RWPE2 (cell line): ENCODE measurements at places on chromosomes 7 and 10.

DNA sequence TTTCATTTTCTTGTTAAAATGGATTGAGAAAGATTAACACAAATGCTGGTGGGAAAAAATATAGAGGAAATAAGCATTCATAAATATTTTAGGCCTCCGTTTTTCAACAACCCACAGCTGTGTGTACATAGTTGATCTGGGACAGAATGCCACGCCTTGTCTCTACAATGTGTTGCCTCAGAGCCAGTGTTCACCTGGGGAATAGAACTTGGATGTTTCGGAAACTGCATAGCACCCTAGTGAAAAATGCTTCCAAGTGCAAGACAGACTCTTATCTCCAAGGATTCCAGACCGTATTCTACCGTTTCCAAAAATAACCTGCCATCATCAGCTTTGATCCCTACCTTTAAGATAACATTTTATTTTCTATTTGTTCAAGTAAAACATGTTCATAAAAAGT lies 260.9 kb downstream of the SDK1 start:
- DNase-seq: no peak

DNA sequence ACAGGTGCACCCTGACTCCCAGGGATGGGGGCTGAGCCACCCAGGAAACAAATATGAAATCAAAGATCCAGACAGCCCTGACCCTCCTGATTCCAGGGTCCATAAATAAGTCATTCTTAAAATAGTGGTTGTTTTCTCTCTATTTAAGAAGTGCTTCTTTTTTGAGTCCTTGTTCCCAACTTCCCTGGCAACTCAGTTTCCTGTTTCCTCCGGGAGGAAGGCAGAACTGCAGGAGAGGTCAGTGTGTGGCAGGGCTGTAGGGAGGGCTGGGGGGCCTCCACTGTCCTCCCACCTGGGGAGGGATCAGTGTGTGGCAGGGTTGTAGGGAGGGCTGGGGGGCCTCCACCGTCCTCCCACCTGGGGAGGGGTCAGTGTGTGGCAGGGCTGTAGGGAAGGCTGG lies 88.7 kb upstream of the PDGFA start:
- no peak for DNase-seq

DNA sequence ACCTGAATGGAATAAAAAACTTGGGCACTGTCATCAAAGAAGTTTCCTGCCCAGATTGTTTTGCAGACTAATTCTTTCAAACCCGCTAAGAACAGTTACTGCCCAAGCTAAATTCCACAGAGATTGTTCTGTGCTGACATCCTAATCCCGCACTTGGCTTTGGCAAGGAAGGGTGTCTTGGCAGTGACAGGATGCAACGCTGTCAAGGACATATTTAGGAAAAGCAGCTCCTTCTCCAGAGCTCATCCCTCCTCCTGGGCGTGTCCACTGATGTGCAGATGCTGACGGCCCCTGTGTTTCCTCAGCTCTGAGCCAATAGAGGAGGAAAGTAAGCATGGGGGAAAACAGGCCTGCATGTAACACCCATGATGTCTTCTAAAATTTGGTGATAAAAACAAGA lies 74.2 kb downstream of the EEPD1 start:
- no peak for DNase-seq

- DNase-seq: no peak
These were observed 47.9 kb upstream of the IGFBP3 start for GRCh38 chr7:45968856-45969541.

DNA sequence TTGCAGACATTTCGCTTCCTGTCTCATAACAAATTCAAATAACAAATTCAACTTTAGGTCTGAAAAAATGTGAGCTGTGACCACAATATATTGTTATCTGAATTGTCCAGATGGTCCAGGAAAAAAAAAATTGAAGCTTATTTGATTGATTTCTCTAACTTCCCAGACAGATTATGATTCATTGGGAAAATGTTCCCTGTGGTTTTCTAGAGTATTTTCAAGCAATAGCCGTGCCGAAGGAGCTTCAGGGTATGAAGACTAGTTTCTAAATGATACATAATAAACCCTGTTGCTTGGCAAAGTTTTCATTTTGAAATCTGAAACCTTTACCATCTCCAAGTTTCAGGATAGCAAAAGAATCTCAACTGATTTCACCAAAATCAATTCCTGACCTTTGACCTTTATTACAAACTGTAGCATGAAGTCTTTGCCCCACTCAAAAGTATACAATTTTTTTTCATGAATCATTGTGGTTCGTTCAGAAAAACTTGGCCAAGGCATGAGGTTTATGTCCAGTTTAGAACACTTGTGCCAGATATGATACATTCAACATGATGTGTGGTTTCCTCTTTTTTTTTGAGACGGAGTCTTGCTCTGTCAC lies 109.9 kb downstream of the JCAD start:
- no peak for DNase-seq

- no peak for DNase-seq
These were observed 22.6 kb downstream of the EPDR1 start for GRCh38 chr7:37942934-37943610.

DNA sequence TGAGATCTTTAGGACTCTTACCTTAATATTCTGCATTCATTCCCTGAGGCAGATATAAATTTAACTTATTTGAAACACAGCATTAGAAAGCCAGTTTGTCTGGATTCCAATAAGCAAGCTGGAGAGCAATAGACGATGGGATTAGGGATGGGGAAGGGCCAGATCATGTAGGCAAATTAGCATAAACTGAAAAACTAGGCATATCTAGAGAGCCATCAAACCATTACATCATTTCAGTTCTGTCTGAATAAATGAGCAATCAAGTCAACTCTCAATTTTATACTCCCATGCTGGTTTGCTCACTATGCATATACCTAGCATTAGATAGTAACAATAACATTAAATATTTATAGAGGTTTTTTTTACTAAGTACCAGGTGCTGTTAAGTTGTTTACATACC lies 583.6 kb upstream of the LRRN3 start:
- DNase-seq: no peak

- DNase-seq: no peak
These were observed 1.6 kb downstream of the AIFM2 start for GRCh38 chr10:70130878-70131559.

GRCh38 chr7:22488643-22489462 lies 11.1 kb downstream of the STEAP1B start:
- no peak for DNase-seq

- DNase-seq: no peak
These were observed 334.0 kb downstream of the ZNF33B start for GRCh38 chr10:42304341-42304740.

- DNase-seq: no peak
These were observed 224.8 kb downstream of the MTERF1 start for GRCh38 chr7:91655656-91656055.

DNA sequence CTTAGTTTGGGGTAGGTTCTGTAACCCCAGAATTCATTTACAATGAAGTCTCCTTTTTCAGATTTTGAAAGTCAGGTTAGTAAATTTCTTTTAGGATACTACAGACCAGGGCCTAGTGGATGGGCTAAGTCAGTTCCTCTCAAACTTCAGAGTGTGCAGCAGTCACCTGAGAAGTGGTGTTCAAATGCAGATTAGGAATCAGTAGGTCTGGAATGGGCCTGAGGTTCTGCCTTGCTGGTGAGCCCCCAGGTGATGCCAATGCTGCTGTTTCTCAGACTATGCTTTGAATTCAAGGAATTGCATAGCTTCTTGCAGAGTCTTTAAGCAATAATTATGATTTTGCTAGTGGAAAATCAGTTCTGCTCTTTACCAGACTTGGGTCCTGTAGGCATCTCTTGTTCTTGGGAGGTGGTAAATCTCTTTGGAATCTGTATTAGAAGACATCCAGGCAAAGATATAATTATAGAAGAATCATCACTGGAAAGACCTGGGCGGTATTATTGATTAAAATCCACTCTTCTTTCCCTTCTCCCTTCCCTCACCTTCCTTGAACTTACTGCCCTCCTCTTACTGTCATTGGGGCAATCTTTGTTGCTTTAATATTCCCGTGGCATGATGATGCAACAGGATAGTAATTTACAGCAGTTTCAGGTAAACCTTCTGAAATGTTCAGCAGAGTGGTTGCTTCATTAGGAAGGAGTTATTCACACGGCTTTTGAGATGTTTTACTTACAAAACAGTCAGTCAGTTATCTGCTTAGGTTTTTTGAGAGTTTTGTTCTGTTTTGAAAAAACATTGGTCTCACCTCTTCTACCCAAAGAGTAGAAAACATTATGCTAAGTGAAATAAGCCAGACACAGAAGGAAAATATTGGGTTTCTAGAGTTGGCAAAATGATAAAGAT lies 87.2 kb downstream of the NRF1 start:
- DNase-seq: no peak

GRCh38 chr7:67608806-67609205 lies 612.2 kb downstream of the TYW1 start:
- DNase-seq: no peak

GRCh38 chr10:102744374-102745051 lies 765 bp downstream of the WBP1L start:
- no peak for DNase-seq

- DNase-seq: no peak
These were observed 3.3 kb downstream of the CRYGN start for GRCh38 chr7:151436446-151437158.

GRCh38 chr10:108620821-108621534 lies 1302.3 kb downstream of the XPNPEP1 start:
- DNase-seq: no peak

GRCh38 chr7:83366629-83367028 lies 203.9 kb upstream of the PCLO start:
- DNase-seq: no peak

DNA sequence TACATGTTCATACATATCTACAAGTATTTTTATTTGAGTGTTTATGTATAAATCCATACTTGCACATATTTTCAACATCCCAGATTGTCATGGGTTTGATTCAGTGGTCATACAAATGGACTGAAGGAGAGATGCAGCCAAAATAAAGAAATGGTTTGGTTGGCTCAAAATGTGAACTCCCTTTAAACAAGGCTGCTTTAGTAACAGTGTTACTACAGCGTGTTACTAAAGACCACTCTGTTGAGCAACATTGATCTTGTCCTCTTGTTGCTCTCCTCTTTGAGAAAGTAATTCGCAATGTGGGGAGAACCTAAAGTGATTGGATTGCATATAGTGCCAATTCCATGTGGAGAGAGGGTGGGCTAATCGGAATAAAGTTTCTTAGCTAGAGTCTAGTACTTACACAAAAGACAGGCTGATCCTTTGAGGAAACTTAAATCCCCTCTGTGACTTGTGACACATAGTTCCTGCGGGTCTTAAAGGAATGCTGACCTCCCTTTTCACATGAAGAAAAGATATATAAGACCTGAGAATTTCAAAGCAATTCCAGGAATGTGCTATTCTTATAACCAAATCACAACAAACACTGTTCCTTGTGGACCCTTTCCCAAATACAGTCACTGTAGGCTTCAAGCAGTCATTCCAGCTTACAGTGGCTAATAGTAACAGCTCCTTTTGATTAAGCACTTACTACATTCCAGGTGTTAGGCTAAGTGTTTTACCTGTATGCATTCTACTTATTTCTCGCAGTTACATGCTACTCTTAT lies 144.3 kb downstream of the FZD1 start:
- no peak for DNase-seq

DNA sequence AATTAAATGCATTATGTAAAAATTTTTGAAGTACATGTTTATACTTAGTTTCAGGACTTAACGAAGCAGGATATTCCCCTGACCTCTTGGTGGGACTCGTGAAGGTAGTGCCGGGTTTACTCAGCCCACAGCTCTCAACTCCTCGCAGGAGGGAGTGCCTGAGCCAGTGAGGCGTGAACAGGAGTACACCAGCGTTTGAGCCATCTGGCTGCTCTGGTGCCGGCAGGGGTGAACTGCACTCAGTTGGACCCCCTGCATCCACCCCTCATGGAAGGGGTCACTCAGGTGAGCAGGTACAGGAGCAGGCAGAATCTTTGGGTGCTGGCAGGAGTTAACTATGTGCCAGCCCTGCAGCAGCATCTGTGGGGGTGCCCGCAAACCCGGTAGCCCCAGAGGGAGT lies 625.1 kb upstream of the PCDH15 start:
- no peak for DNase-seq

DNA sequence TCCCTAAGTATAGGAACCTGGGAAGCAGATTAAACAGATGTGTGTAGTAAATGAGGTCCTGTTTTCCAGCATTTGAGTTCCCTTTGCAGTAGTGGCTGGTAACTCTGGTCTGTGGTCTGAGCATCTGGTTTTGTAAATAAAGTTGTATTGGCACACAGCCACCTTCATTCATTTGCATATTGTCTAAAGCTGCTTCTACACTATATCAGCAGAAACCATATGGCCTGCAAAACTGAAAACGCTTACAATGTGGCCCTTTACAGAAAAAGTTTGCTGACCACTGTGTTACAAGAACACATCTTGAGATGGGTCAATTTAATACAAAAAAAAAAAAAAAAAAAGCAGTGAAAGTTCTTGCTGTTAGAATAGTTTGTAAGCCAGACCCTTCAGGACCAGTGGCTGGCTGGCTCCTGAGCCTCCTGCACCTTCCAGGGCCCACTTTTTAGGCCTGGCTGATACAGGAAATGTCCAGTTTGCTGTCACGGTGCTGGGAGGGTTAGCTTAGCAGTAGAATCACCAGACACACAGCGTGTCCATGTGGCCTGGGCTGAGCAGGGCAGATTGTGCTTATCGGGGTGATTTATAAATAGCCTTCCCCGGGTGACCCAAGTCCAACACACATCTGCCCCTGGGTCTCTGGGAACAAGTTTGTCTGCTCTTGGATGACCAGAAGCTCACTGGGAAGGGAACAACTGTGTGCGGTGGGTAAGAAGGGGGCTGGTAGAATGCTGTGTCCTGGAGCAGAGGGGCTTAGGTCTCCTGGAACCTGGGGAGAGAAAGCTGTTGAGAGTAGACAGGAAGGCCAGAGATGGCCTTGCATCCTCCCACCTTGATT lies 1.4 kb downstream of the C10orf71 start:
- no peak for DNase-seq

GRCh38 chr7:114981323-114981722 lies 59.4 kb downstream of the MDFIC start:
- DNase-seq: no peak

GRCh38 chr10:71742301-71743088 lies 22.9 kb upstream of the C10orf105 start:
- no peak for DNase-seq

DNA sequence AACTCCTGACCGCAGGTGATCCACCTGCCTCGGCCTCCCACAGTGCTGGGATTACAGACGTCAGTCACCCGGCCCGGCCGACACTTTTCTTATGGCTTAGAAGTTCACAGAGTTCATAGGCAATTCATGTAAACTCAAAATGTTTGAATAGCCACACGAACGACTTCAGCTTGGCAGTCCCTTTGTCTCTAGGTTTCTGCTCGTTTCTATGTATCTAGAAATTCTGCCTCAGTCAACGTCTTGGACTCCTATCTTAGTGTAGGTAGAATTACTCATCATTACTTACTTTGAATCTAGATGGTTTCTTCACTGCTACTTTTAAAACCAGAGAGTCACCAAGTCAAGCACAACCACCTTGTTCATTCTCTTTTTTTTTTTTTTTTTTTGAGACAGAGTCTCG lies 23.7 kb downstream of the ARL4A start:
- DNase-seq: no peak

- DNase-seq: no peak
These were observed 44.6 kb downstream of the INSIG1 start for GRCh38 chr7:155342313-155342712.

DNA sequence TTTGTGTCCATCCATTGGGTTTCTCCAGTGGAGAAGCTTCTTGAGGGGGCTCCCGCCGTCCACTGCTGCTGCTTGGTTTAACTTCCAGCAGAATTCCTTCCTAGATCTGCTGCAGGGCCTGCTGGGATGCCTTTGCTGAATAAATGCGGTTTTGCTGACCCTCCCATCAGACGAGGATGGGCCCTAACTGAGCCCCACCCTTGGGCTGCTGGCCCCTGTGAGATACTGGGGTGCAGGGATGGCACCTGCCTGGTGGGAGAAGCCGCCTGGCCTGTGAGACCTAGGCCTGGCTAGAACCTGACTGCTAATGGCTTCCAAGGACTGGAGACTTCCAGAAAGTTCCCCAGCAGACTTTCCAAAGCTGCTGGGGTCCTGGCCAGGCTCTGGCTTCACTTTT lies 43.8 kb downstream of the ZNF467 start:
- no peak for DNase-seq
